Cardiac muscle cell (in vitro differentiated cells and primary cell): ENCODE measurements at places on chromosomes 4 and X.

DNA sequence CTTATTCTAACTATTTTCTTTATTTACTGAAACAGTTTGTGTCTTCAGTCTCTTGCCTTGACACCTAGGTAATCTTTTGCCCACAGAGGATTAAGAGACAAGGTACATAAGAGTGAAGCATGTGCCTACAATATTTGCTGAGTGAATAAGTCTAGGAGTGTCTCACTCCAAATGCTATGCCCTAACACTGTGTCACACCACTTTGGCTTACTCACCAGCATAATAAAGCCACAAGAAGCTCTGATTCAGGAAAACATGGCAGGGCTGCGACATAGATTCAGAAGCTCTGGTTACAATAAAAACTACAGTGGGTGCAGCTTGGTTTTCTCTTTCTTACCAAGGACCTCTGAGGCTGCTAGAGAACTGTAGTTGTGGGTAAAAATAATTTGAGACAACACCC, 127.1 kb downstream of the RBM46 start:
- DNase-seq, result no peak

DNA sequence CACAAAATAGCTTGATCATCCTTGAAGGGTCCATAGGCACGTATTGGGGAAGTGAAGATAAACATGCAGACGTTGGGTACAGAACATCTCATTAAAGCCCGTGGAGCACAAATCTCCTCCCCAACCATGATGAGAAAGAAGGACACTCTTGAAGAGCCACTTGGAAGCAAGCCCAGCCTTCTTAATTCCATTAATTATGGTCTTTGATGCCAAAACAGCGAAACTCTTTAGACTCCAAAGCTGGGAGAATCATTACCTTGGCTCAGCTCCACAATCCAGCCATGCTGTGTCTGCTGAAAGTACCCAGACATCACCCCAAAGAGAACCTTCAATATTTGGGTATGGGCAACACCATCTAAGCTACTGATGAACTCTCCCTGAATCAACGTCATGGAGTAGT, 169.0 kb upstream of the MBNL3 start:
- no peak for DNase-seq

DNA sequence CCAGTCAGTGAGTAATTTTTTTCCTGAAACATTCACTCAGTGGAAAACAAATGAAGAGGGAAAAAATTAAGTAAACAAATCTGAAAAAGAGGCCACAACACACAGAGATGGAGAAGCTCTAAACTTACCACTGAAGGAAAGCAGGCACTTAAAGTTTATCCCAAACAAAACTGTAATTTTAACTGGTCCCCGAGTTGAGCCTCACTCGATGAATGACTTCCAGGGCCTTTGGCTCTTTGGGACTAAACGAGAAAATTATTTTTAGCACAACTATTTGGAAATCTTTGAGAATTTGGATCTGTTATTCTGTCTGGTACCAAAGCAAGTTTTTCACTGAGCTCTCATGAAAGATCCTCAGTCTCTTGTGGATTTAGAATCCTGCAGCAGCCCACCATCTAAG, at the start of gene C1QTNF7:
TSS of gene C1QTNF7 (plus strand) at position 333 of the 400 bp plus-strand sequence. CDS start 7,711 bp downstream, outside the sequence.
- no peak for DNase-seq

DNA sequence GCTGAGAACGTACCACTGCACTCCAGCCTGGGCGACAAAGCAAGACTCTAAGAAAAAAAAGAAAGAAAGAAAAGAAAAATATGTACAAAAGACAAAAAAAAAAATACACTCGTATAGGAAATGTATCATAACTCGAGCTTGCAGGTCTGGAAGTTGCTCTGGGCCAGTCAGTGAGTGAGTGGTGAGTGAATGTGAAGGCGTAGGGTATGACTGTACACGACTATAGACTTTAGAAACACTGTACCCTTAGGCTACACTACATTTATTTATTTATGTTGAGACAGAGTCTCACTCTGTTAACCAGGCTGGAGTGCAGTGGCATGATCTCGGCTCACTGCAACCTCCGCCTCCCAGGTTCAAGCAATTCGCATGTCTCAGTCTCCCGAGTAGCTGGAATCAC, 29.4 kb downstream of the EVC2 start:
- DNase-seq, result no peak

DNA sequence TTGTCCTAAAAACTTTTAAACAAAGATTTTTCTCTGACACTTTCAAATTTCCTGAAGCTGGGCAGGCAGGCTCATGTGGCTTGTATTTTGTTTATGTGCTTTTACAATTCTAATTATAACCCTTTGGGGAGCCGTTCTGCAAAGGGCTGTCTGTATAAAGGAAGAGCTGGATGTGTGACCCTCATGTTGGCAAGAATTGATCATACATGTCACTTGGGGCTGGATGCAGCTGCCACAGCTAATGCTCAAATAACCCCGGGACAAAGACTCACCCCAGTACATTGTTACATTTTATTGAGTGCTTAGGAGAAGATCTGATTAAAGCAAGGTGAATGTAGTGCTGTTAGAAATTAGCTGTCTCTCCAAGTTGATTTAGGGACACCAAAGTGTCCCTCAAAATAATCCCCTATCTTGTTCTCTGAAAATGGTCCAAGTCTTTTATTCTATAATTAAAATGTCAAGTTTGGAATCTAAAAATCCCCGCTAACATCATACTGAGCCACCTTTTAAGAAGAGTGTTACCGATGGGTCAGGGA, 13.0 kb upstream of the DAPP1 start:
- no peak for DNase-seq

DNA sequence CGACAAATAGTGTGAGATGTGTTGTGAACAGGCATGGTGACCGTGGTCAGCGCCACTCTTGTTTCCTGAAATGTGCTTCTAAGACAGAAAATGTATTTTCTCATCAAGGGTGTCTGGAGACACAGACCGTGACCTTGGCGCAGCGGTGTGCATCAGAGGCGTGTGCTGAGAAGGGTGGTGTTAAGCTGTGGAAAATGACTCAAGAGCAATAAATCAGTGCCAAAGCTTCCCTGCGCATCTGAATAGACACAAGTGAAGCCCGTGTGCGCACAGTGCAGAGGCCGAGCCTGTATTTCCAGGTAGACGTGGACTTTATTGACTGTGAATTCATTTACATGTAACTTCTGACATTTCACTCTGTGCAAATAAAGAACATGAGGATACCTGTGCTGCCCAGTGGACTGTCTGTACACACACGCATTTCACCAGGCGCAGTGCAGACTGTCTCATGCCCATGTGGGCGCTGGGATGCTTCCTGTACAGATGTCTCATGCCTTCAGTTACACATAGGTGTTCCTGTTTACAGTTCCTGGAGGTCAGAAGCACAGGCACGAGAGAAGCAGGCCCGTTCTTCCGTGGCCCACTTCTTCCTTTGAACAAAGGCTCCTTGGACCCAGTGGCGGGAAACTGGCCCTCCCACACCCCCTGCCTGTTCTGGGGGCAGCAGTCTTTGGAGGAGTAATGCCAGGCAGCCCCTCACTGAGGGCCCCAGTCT, 31.9 kb downstream of the NSG1 start:
- no peak for DNase-seq

DNA sequence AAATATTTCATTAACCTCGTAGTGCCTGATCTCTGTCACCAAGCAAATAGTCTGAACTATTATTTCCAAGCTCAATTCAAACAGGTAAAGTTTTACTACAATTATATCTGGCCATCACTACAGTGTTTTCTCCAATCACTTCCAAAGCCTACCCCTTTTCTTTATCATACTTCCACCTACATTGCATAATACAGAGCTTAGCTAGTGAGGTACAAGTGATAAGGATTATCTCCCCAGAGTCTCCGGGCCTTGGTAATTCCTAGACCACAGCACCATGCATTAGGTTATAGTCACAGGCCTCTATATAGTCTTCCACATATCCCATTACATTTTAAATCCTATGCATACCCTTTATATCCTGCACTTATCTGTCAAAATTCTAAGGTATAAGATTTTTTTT, 154.2 kb downstream of the SNCA start:
- no peak for DNase-seq

- no peak for DNase-seq
Observed at GRCh38 chr4:44632089-44632488, 19.3 kb downstream of the YIPF7 start.

- no peak for DNase-seq
Observed at GRCh38 chr4:170008371-170008770, 17.8 kb downstream of the MFAP3L start.

DNA sequence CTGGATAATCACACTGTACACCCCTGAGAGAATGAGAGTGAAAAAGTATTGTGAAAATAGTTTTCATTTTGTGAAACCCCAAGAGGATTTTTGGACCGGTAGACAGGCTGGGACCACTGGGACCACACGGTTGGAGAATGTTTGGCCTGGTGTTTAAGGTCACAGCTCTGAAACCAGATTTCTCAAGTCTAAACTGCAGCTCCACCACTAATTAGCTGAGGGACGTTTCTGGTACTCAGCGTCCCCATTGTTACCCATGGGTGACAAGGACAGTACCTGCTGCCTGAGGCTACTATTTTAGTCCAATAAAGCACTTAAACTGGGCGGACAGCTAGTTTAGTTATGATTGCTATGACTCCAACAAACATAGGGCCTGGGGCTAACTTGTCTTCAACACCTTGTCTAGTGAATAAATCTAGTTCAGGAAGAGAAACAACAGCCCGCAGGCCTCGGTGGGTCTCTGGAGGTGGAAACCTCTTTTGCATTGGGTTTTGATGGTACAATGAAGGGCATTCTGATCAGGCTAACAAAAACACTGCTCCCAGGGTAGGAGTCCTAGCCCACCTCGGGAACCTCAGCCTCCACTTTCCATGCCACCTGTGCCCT, 509 bp upstream of the USP11 start:
- no peak for DNase-seq

DNA sequence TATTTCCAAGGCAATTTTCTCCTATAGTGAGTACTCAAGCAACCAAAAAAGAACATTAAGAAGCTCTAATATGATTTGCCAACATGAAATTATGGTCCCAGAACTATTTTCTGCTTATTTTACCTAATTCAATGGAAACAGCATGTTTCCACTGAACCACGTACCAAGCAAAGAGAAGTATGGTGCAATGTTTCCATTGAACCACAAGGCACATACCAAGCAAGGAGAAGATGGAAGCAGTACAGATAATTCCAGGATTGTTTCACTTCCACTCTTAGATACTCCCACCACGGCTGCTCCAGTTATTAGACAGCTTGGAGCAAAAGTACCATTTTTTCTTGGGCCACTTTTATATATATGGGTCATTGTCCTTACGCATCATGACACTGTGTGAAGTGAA, 164.9 kb downstream of the RNF150 start:
- DNase-seq, result no peak

- DNase-seq, result no peak
Observed at GRCh38 chr4:1204286-1204827, 32.0 kb upstream of the SPON2 start.

DNA sequence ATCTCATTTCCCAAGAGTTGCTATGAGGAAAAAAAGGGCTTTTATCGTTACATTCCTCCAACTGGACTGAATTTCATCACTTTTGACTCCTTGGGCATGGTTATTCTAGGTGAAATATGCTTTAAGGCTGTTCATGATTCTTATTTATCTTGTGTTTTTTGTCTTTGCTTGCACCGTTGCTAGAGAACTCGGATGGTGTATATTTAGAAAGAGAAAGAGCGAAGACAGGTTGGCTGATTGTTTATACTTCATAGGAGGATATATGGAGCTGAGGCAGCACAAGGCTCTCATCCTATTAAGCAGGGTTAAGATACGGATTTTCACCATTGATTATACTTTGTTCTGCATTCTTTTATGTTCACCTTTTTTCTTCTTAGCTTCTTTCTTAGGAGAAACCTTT, 94.9 kb upstream of the GEMIN8 start:
- no peak for DNase-seq

DNA sequence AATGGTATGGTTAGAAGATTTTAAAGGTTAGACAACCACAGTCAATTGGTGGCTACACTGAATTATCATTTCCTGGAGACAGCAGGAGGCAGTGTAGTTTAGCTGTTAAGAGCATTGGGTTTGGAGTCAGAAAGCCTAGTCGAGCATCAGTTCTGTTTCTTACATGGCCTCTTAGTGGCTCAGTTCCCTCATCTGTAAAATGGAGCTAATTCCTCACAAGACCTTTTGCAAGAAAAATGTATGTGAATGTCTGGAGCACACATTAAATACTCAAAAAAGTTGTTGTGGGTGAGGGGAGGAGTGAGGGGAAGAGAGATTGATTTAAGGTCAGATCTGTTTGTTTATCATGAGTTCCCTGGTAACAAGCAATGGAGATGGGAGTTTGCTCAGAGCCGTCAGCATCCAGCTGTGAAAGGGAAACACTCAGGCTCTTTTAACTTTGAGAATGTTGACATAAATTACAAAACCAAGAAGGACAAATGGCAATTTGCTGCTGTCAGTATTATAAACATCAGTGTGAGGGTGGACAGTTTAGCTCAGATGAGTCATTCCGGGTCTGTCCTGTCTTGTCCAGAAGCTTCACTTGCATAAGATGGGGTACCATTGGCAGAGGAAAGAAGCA, 98.2 kb upstream of the PGRMC2 start:
- DNase-seq, result peak; percentile 58

- no peak for DNase-seq
Observed at GRCh38 chrX:110241816-110242215, 76.1 kb downstream of the AMMECR1 start.

DNA sequence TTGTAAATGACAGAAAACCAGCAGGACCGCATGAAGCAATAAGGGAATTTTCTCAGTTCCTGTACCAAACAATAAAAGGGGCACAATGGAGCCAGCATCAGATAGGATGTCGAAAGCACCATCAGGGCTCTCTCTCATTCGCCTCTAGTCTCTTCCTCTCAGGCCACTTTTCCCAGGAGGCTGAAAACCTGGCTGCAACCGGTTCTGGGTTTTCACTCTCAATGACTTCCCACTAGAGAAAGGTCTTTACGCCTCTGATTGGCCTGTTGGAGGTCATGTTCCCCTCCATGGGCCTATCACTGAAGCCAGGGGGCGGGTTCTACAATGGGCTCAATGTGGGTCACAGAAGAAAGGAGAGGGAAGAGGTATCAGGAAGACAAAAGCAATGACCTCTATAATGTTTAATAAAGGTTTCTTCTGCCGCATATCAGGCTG, 29.3 kb downstream of the ZNF827 start:
- peak; percentile 64 for DNase-seq

DNA sequence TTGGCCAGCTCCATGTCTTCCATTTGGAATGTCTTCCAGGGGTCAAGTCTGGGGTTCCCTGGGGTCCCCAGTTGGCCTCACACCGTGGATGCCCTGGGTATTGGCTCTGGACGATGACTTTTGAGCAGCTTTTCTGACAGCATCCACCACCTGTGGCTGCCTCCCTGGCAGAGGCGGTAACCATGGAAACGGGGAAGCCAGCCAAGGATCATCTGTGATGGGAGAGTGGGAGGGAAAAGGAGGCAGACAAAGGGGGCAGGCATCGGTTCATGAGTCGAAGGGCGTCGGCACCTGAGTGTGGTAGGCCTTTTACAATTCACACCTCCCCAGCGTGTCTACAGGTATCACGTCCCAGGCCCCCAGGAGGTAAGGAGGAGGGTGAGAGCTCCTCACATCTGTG, 152.2 kb downstream of the ASMT start:
- DNase-seq, result no peak

- DNase-seq, result no peak
Observed at GRCh38 chrX:33385546-33385945, 174.2 kb upstream of the DMD start.

GRCh38 chr4:152815078-152815477, 35.3 kb downstream of the ARFIP1 start:
- peak; percentile 79 for DNase-seq
